ENCODE measurements at places on chromosomes 5 and 9.

GRCh38 chr5:73887688-73888087, 261.7 kb downstream of the ARHGEF28 start:
- no peak for DNase-seq

DNA sequence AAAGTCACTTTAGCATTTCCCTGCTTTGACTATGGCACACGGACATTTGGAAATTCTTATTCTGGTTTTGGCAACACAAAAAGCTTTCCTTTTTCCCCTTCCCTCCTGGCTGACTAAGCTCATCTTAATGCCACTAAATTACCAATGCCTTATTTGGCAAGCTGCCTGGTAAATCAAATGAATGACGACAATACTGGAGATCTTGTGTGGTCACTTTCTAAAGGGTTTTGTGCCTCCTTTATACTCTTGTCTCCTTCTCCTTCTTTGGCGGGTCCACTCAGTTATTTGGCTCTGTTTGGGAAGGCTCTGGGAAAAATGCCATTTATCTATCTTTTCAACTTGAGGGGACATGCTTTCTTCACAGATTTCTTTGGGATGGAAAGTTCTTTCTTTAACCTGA, 34.9 kb downstream of the SH3GL2 start:
- DNase-seq: no peak

GRCh38 chr5:17056141-17056631, 120.1 kb upstream of the MYO10 start:
- no peak for DNase-seq

- DNase-seq: no peak
Observed at GRCh38 chr9:76707510-76707909, 56.7 kb upstream of the PCA3 start.

- DNase-seq: no peak
Observed at GRCh38 chr5:150574818-150575547, 65.5 kb upstream of the SYNPO start.

DNA sequence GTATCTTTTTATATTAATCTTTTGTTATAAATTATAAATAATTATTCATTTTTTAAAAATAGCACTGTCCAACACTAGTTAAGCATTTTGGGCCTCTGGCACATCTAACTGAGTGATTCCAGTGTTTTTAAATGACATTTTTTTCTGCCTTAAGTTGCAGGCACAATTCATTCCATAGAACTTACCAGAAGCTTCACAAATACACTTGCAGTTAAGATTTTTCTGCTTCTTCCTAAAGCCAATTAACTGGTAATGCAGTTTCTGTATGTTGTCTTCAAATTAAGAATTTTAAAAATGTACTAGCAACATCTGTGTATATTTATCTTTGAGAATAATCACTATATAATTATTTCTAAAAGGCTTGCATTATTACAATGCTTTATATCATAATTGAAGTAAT, 11.2 kb upstream of the NFIB start:
- DNase-seq: no peak

DNA sequence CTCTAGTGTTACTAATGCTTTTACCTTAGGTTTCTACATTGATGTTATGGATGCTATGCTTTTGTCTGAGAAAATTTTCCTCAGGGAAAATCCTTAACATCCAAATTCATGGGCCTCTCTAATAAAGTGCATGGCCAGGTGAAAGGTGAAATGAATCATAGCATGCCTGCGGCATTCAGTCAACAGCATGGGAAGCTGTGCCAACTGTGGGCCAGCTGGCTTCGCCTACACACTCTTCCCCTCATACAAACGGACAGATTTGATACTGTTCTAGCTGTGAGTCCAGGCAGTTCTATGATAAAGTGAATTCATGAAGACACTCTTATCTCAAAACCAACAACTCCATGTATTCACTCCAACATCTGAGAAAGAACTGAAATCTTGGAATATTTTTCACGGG, 374.1 kb downstream of the PLK2 start:
- DNase-seq: no peak

- no peak for DNase-seq
Observed at GRCh38 chr5:65722575-65723403, 784 bp downstream of the NLN start.

- no peak for DNase-seq
Observed at GRCh38 chr5:181207214-181207959, 2.4 kb upstream of the TRIM7 start.

- no peak for DNase-seq
Observed at GRCh38 chr5:126948011-126948355, 82.4 kb downstream of the MARCHF3 start.

DNA sequence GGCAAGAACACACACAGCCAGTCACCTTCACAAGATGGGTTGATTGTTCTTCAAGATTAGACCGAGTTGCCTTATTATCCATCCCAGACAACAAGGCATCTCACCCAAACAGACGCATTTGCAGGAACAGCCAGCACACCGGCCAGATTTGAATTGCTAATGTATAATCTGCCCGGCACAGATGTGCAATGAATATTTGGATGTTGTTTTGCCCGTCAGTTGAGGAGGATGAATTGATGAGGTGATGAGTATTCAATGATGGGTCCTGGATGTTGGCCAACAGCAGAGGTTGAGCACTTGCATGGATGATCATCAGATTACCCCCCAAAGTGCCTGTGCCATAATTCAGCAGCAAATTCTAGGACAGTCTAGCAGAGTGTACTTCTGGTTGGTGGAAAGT, 20.1 kb downstream of the ALG2 start:
- DNase-seq: no peak

DNA sequence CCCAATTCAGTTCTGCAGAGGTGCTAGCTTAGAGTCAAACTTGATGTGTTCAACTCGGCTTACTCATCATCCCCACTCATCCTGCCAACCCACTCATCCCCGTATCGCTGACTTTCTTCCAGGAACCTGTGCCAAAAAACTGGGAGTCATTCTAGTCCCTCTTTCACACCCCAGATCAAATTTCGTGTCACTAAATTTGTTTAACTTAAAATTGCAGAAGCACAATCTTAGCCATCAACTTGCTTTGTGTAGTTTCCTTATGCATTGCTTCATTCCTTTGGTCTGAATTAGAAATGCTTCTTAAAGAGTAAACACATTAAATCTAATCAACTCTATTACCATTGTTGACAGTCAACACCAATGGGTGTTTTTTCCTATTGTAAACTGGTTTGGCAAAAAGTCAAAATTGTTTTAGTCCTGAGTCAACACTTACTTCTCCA, 162.4 kb downstream of the TTC39B start:
- DNase-seq: no peak

GRCh38 chr5:144941-145340, 46.4 kb upstream of the LRRC14B start:
- no peak for DNase-seq

- no peak for DNase-seq
Observed at GRCh38 chr5:175471628-175472027, 6.7 kb upstream of the SFXN1 start.

GRCh38 chr5:92778261-92778660, 802.8 kb downstream of the NR2F1-AS1 start:
- DNase-seq: no peak

DNA sequence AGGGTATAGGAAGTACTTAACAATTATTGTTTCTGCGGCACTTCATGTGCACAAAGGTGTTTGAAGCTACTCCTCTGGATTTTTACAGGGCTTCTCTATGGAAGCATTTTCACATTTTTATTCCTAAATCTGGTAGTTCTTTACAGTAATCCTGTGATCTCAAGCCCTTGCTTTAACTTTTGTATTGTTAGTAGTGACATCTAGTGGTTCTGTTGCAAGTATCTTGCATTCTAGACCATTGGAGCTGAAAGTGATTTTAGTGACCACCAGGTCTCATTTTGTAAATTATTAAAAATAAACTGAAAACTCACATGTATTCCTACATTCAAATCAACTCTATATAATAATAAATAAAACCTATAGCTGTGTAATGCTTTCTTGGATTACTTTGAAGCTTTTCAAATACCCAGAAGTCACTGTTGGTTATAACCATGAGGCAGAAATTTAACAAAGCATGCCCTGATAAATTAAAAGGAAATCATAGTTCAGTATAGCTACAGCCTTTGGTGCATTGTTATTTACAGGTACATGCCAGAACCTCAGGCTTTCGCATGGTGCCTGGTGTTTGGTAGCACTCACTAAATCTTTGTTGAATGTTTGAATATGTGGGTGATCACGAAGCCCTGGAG, 18.9 kb downstream of the RPS23 start:
- no peak for DNase-seq

GRCh38 chr9:131096269-131097125, at the start of gene AIF1L:
TSS of gene AIF1L (plus strand) at chr9:131096531. CDS start at chr9:131096630, 99 bp downstream.
- no peak for DNase-seq

Data from GM18507 (cell line).